Stimulated activated CD8-positive, alpha-beta memory T cell treated with anti-CD3 and anti-CD28 coated beads, Interleukin-4, amount 100 ng/mL, for 1 hour (primary cell): ENCODE measurements at places on chromosomes 11 and 22.

DNA sequence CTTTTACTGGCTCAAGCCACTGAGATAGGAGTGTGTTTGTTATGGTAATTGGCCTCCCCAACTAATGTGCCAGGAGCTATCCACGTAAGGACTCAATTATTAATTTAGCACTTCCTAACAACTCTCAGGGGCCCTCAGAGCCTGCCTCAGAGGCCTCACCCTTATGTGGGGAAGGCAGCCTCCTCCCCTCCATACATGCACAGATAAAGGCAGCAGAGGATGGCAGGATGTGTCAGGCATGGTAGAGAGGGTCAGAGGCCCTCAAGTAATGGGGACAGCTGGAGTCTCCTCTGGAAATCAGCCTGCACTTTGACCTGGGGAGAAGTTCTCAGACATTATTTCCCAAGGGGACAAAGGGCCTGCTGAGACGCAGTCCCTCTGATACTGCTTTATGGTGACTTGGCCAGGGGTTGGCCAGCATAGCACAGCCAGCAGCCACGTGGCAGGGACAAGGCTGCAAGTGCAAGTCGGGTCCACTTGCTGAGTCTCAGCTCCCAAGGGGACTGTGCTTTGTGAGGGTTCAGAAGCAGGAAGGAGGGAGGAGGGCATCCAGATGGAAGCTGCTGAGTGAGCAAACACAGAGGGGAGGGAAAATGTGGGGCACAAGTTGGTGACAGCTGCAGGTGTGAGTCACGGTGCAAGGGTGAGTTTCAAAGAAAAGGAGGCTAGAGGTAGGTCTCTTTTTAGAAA is 17.0 kb downstream of the MOGAT2 start:
- no peak for DNase-seq

GRCh38 chr11:63839508-63840355 is 822 bp downstream of the MARK2 start:
- DNase-seq: no peak

GRCh38 chr11:36367806-36368680 is 72.0 kb downstream of the PRR5L start:
- DNase-seq: no peak

DNA sequence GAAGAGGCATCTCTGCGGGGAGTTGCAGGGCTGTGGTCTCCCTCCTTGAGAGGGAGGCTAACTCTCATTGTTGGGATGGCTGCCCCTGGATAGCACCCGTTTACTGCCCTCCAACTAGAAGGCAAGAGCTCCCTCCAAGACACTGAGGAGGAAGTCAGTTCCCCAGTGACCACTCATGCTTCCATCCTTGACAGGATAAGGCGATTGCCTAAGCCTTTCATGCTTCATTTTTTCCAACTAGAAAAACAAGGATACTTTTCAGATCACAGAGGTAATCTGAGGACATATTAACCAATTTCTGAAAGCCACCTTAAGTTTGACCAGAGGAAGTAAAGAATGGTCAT is 186.6 kb downstream of the MAML2 start:
- no peak for DNase-seq

DNA sequence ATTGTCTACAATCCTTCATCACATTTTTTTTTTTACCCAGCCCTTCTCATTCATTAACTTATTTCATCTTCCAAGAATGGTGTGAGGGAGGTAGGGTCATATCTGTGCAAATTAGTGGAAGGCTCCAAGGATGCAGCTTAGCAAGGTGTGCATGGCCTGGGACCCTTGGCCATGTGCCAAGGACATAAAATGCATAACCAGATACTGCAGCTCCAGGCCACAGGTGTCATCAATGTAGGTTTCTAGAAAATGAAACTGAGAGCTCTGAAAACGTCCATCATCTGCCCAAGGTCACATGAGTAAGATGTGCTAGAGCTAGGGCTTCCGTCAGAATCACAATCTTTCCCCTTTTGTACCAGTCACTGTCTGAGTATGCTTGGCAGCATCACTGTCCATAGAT is 29.8 kb downstream of the ANKK1 start:
- no peak for DNase-seq

DNA sequence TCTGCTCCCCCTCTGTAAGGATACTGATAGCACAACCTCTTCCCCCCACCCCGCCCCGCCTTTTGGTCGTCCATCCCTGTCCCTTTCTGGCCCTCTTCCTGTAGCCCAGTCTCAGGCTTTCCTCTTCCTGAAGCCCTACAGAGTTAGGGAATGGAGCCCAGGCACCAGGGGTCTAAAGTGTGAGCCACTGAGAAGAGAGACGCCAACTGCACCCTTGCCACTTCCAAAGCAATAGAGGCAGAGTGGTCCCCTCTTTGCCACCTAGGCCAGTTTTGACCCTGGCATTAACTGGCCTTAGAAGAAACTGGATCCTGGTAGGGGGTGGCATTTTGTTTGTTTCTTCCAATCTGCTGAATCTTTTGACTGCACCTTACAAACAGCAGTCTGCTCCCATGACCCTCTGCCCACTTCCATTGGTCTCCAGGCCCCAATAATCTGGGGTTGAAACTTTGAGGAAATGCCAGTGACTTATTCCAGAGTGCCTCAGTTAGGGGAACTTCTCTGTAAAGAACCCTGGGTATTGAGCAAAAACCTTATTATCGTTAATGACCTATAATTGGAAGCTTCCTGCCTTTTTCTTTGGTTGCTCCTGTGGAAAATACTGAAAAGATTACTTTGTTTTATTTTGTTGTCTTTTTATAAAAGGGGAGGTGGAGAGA is 9.7 kb upstream of the GRK2 start:
- no peak for DNase-seq

- DNase-seq: no peak
These were observed 41.4 kb downstream of the MCHR1 start for GRCh38 chr22:40720538-40721256.
